ENCODE measurements at places on chromosomes 4 and X.

DNA sequence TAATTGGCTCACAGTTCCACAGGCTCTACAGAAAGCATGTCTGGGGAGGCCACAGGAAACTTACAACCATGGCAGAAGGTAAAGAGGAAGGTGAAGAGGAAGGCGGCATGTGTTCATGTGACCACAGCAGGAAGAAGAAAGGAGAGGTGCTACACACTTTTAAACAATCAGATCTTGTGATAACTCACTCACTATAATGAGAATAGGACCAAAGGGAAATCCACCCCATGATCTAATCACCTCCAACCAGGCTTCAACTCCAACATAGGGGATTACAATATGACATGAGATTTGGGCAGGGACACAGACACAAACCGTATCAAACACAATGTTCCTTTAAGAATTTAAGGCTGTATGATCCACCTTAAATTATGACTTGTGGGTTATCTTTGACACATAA is 10.5 kb upstream of the PGM2 start:
- peak; percentile 1 for DNase-seq

DNA sequence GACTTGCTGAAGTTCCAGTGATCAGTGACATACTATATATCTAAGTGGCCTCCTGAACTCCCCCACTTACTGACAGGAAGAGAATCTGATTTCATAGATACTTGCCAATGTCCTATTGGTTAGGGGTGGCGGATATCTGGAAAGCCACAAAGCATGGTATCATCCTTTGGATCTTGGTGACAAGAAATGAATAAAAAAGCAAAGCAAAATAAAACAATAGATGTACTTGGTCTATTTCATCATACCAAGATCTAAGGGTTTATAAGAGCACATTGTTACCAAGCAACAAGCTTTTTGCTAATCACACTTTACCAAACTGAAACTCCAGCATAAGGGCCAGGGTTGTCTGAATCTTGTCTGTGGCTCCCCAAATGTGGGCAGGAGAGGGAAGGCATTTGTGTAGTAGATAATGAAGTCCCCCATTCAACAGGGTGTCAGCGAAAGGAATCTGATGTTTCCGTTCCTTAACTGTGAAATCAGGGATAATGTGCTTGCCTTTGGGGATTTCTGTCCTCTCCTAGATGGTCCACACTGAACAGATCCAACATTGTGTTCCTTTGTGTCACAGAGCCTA is 125.0 kb upstream of the SMIM10 start:
- DNase-seq: no peak

DNA sequence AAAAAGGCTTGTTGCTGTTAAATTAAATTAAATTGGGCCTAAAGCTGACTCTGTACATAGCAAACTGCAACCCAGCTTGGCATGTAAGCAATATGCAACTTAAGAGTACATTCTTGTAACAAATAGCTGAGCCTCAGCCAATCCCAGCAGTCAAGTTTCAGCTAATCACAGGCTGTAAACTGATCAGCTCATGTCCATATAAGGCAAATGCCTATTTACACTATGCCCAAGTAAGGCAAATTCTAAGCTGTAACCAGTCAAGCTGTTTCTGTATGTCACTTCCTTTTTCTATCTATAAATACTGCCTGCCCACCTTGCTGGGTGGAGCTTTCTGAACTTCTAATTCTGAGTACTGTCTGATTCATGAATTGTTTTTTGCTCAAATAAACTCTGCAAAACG is 429.1 kb upstream of the FTHL17 start:
- no peak for DNase-seq

- peak; percentile 83 for DNase-seq
These were observed 580 bp upstream of the MMGT1 start for GRCh38 chrX:135974279-135974856.

DNA sequence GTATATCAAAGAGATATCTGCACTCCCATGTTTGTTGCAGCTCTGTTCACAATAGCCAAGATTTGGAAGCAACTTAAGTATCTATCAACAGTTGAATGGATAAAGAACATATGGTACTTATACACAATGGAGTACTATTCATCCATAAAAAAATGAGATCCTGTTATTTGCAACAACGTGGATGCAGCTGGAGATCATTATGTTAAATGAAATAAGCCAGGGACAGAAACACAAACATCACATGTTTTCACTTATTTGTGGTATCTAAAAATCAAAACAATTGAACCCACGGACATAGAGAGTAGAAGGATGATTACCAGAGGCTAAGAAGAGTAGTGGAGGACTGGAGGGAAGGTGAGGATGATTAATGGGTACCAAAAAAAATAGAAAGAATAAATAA is 14.2 kb downstream of the IQCM start:
- no peak for DNase-seq

DNA sequence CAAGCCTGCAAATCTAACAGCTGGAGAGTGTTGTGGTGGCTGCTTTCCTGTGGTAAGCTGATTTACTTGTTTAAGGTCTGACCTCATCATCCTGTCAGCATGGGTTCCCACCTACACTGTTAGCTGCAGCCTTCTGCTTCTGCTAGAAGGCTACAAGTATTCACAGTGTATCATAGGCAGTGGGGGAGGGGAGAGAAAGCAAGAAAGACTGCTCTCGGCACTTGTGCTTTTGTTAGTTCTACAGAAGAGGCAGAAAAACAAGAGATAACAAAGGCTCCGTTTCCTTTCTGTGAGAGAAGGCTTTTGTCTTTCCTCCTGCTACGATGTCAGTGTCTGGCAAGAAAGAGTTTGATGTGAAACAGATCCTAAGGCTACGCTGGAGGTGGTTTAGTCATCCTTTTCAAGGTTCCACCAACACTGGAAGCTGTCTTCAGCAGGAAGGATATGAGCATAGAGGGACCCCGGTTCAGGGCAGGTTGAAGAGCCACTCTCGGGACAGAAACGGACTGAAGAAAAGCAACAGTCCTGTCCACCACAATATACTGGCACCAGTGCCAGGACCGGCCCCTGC is at the start of gene KLHL4:
Gene KLHL4, plus strand, starts transcription at position 232 of the 571 bp plus-strand sequence. Its CDS starts 92 bp downstream, at position 324.
- no peak for DNase-seq

DNA sequence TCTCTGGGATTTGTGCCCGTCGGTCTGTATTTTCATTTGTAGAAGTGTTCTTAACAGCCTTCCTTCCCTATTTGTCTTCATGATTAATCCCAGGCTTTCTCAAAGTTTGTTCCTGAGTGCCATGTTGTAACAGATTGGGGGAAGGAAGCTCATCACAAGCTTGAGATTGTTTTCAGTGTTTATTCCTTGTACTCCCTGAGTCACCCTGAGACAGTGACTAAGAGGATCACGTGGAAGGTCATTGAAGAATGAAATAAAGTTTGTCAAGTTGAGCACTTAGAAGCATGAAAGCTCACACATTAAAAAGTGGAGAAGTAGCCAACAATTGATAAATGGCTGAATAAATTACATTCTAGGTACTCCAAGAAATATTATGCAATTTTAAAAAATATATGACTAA is 153.5 kb upstream of the FAM241A start:
- DNase-seq: no peak

- no peak for DNase-seq
These were observed 170.1 kb downstream of the AFAP1 start for GRCh38 chr4:7769396-7770223.

DNA sequence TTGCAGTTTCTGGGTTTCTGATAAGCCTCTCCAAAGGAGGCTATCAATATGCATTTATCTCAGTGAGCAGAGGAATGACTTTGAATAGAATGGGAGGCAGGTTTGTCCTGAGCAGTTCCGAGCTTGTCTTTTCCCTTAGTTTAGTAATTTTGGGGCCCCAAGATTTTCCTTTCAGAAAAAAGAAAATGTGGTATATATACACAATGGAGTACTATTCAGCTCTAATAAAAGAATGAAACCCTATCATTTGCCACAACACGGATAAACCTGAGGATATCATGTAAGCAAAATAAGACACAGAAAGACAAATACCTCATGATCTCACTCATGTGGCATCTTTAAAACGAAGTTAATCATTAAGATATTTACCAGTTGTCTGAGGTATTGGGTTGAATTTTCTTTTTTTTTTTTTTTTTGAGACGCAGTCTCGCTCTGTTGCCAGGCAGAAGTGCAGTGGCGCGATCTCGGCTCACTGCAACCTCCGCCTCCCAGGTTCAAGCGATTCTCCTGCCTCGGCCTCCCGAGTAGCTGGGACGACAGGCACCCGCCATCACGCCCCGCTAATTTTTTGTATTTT is 540 bp downstream of the ZNF721 start:
- no peak for DNase-seq

GRCh38 chrX:13013363-13014110 is 30.9 kb downstream of the FAM9C start:
- DNase-seq: no peak

- no peak for DNase-seq
These were observed 65.4 kb downstream of the CXXC4 start for GRCh38 chr4:104429150-104429741.

- DNase-seq: no peak
These were observed 29.5 kb upstream of the TXLNG start for GRCh38 chrX:16756724-16757123.

DNA sequence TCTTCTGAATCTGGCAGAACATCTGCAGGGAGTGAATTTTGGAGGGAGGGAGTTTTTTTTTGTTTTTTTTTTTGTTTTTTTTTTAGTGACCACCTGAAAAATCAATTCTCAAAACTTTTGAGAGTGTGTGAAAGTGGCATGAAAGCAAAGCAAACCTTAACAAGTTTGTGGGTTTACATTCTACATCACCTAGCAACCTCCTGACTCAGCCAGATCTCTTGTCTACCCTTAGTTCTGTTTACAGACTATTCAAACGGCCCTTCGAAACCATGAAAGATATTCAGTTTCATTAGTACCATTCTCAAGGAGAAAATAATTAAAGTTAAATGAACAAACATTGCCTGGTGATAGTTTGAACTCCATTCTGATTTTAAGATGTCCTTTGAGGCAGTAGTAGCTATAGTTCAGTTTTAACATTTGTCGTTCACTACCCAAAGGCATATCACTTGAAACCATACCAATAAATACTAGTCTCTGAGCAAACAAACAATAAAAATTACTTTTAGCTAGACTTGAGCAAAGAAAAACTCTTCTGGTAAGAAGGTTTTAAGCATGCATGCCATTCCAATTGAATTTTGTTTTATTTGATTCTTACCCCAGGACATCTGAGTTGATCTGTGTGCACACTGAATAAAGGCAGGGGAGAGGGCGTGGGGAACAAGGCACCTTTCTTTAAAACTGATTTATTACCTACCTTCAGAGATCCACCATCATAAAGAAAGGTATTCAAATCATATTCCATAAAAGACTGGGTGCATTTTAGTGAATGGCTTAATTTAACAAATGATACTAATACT is 137.7 kb downstream of the ARX start:
- no peak for DNase-seq

DNA sequence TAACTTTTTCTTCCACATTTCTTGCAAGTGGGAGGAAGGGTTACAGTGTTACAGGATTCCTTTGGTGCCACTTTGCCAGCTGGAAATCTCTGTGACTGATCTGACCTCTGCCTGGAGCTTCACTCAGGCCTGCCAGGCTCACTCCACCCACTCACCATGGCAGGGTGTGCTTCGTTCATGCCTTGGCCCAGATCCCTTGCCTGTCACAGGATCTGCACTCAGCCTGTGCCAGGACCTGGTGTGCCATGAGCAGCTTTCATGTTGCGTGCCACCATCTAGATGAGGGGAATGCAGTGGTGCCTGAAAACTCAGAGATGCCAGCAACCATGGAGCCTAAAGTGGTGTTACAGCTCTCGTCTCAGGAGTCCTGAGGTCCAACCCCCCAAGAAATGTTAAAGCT is 2596.4 kb downstream of the PCDH7 start:
- DNase-seq: no peak

DNA sequence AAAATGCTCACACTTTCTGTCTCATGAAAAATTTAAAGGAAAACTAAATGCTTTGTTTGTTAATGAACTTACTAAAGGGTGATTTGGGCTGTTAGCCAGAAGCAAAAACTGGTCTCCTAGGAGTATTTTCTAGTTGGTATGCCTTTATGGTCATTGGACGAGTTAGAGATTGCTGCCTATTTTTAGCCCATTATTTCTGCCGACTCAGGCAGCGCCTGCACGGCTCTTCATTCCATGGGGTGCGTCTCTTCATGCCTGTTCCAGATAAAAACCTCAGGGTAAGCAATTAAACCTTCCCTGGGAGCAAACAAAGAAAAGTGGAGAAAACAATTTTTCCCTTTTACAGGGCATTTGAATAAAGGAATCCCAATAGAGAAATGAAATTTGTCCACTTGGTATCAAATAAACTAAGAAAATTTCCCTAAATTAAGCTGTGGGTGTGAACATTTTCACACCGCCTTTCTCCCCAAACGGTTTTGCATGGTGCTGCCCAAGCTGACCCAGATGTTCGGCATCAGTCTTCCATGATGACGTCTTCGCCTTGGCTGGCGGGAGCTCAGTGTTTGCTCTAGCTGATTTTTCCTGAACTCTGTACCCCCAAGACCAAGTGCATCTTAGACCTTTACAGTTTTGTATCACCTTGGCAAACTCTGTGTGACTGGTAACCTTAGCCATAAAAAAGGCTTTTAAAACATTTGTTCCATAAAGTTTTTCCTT is 61.7 kb upstream of the ADGRG2 start:
- no peak for DNase-seq

Measured in stimulated activated naive CD4-positive, alpha-beta T cell treated with Interleukin-2 at 50 U/mL for 16 hours (primary cell).